Brain (organoid and tissue), 16 donors: ENCODE measurements at places on chromosomes 16 and 17. TPM values are rescaled to one million over a fixed set of nuclear protein-coding genes. Genes with fewer than 3 reads are reported as not detected.

Gene CBFB
- 30.6 TPM for polyA plus RNA-seq

Gene ATXN7L3
- 77.5 TPM for polyA plus RNA-seq

Gene C17orf107
- 5.3 TPM for polyA plus RNA-seq

Gene TMEM235
- 9.8 TPM for polyA plus RNA-seq

Gene RASL10B
- 12.6 TPM for polyA plus RNA-seq

Gene TGFB1I1
- 15.8 TPM for polyA plus RNA-seq

Gene CEP295NL
- polyA plus RNA-seq = 0.20 TPM

Gene NUBP1
- 37.4 TPM for polyA plus RNA-seq

Gene WIPI1
- polyA plus RNA-seq = 6.4 TPM

Gene KIF2B
- polyA plus RNA-seq = not detected

Gene RBFOX1
- polyA plus RNA-seq = 50.2 TPM

Gene CHRNE
- polyA plus RNA-seq = 1.5 TPM

Gene NRN1L
- polyA plus RNA-seq = 2.6 TPM

Gene BRIP1
- polyA plus RNA-seq = 3.6 TPM

Gene MFAP4
- 30.0 TPM for polyA plus RNA-seq

Gene NT5M
- polyA plus RNA-seq = 38.0 TPM

Gene CA7
- 2.3 TPM for polyA plus RNA-seq

Gene CPNE7
- polyA plus RNA-seq = 3.7 TPM
